ENCODE measurements at places on chromosomes 11 and 22.

DNA sequence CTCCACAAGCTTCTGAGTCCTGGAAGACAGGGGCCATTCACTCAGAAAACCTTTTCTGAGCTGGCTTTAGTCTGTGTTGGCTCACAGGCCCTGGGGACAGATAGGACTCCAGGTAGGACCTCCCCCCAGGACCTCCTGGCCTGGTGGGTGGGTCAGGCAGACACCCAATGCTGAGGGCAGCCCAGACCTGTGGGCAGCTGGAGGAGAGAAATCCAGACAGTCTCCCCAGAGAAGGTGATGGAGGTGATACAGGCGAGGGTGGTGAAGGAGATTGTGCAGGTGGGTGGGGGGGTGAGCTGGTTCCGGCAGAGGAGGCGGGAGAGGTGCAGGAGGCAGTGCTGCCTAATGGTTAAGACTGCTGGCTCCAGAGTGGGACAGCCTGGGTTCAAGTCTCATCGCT lies 15.6 kb downstream of the LRRC32 start:
- DNase-seq: no peak

- no peak for DNase-seq
Measured at GRCh38 chr11:73404048-73404447, 27.8 kb downstream of the RELT start.

GRCh38 chr11:48028914-48029680 lies 48.7 kb downstream of the PTPRJ start:
- no peak for DNase-seq

DNA sequence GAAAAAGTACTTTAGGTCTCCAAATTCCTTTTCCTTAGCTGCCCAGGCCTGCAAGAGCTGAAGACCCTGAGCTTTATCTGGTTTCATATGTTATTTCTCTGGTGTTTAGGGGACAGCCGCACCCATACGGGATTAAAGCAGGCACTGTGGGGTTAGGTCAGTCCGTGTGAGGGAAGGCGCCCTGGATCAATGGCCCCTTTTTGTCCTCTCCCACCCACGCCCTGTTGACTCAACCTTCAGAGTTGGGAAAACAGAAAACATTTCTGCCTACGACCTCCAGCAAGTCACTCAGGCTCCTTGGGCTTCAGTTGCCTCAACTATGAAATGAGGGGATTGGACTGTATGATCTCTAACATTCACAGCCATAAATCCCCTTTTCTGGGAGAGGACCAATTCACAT lies 55.2 kb upstream of the BARX2 start:
- no peak for DNase-seq

GRCh38 chr11:62544581-62545436 lies 1.8 kb downstream of the AHNAK start:
- DNase-seq: peak; percentile 55

GRCh38 chr22:26822313-26822712 lies 164.9 kb downstream of the MIAT start:
- DNase-seq: no peak

GRCh38 chr22:17842386-17842785 lies 68.1 kb upstream of the BID start:
- no peak for DNase-seq

All from ecto neural progenitor cell (in vitro differentiated cells).